CD4-positive, alpha-beta T cell treated with Interleukin-17A for 1 hour (primary cell): ENCODE measurements at places on chromosomes 4 and X.

- no peak for DNase-seq
Observed at GRCh38 chr4:54575919-54576318, 81.8 kb upstream of the KIT start.

- DNase-seq, result no peak
Observed at GRCh38 chr4:71303850-71304249, 35.0 kb upstream of the SLC4A4 start.

DNA sequence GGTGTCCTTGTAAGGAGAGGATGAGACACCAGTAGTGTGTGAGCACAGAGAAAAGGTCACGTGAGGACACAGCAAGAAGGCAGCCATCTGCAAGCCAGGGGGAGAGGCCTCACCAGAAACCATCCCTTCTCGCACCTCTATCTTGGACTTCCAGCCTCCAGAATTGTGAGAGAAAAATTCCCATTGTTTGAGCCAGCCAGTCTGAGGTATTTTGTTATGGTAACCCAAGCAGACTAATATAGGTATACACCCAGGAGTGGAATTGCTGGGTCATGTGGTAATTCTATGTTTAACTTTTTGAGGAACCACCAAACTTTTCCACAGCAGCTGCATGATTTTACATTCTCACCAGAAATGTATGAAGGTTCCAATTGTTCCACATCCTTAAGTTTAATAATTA, 25.6 kb downstream of the ZDHHC9 start:
- DNase-seq, result no peak

DNA sequence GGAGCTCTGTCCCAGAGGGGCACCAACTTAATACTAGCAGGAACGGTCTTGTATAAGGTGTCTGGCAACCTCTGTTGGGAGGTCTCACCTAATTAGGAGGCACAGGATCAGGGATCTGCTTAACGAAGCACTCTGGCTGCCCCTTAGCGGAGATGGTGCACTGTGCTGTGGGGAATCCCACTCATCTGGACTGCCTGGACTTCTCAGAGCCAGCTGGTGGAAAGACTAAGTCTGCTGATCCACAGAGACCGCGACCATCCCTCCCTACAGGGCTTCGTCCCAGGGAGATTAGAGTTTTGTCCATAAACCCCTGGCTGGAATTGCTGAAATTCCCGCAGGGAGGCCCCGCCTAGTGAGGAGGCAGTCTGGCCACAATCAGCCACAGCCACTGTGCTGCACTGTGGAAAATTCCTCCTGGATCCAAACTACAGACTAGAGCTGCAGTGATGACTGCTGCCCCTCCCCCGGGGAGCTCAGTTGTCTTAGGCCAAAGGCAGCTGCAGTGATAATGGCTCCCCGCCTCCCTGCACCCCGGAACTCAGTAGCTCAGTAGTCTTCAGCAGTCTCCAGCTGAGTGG, 22.0 kb upstream of the ZCCHC4 start:
- no peak for DNase-seq

GRCh38 chr4:39502019-39502663, 25.1 kb downstream of the UGDH start:
- no peak for DNase-seq
